ENCODE measurements at places on chromosomes 5 and 9. TPM values are rescaled to one million over a fixed set of nuclear protein-coding genes. Genes with fewer than 3 reads are reported as not detected.

GRM6 gene
- total RNA-seq, result not detected

DNA sequence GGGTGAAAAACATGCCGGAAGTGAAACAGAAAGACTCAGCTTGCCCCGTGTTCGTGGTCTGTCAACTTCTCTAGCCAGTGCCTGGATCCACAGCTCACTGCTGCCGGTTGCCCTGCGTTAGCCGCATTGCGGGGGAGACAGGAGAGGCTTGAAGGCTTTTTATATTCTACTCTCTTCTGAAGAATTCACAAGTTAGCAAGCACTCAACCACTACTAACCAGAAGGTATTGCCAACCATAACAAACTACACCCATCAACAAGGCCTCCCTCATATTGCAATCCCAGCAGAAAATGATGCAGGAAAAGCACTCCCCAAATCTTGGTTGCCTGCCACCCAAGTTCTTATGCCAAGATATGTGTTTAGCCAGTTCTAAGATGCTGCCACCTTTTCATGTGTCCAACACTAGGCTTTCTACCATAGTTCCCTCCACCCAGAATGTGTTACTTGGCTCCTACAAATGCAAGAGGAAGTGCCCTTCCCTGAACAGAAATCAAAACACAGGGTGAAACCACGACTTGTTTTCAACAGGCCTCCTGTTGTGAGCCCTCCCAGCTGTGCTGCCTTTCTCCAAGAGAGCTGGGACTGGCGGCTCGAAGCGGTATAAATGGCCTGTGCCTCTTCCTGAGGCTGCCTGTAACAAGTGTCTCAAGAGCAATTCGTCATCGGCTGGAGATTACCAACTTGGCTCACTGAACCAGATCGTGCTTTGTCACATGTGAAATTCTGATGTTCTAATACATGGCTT, 129.0 kb downstream of the SNX18 start:
- DNase-seq, result peak; percentile 43

SLIT3 gene
- not detected for total RNA-seq

DNA sequence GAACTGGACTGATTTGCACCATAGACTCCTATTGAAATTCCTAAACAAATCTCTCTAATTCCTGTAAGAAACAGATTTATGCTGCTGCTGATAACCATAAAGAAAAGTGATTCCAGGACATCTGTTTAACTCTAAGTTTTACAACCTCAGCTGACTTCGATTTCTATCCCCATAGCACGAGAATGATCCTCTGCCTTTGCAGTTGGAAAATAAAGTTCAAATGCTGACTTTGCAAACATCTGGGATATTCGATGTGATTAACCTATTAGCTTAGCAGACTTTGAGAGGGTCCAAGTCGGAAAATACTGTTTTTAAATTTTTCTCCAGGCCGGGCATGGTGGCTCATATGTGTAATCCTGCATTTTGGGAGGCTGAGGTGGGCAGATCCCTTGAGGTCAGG, 247.3 kb downstream of the PSAT1 start:
- DNase-seq, result no peak

GRCh38 chr5:16143361-16144049, 36.1 kb downstream of the MARCHF11 start:
- no peak for DNase-seq

DNA sequence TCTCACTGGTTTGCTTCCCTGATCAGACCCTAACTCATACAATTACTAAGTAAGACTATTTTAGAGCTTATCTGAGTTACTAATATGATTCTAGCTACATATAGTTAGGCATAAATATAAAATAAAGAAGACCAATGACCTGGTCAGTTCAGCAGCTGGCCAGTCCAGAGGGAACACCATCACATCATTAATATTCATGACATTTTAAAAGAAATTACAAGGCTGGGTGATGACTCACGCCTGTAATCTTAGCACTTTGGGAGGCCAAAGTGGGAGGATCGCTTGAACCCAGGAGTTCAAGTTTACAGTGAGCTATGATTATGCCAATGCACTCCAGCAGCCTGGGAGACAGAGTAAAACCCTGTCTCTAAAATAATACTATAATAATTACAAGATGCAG, 37.0 kb upstream of the CDC42SE2 start:
- no peak for DNase-seq

GRCh38 chr9:109601181-109601580, 103.1 kb upstream of the PTPN3 start:
- DNase-seq, result no peak

Measured in dermis blood vessel endothelial cell (primary cell).